ENCODE measurements at places on chromosomes 11 and 22. TPM values are rescaled to one million over a fixed set of nuclear protein-coding genes. Genes with fewer than 3 reads are reported as not detected.

DNA sequence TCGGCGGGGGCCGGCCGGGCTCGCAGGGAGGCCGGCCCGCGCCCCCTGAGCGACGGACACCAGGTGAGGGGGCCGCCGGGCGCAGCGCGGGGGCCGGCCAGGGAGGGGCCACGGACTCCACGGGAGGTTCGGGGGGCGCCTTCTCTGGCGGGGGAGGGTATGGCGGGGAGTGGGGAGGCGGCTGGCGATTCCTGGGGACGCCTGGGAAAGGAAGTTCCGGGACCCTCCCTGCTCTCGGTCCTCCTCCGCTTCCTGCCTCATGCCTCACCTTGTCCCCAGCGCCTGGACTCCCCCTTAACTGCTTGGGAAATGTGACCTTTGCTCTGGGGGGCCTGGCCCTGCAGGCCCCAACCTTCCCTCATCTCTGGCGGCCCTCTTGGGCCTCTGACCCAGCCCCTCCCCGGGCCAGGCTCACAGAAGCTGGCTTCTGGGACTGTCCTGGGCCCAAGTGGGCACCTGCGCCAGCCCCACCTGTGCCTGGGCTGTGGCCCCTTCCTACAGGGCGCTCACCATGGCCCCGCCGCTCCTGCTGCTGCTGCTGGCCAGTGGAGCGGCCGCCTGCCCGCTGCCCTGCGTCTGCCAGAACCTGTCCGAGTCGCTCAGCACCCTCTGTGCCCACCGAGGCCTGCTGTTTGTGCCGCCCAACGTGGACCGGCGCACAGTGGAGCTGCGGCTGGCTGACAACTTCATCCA lies 516 bp downstream of the LRFN4 start:
- H3K27me3 ChIP-seq = no peaks in the 10 kb centered on the region
- peak overlapping the region; percentile 15 for H3K27ac ChIP-seq
- peak; percentile 82 for DNase-seq
- H3K4me1 ChIP-seq = peaks cover 13% of the 10 kb centered on the region
- H3K4me3 ChIP-seq = peak overlapping the region; percentile 81

- H3K27ac ChIP-seq = no peak overlapping the region
- no peak for DNase-seq
- H3K4me1 ChIP-seq = peaks cover 12% of the 10 kb centered on the region
- H3K36me3 ChIP-seq = peaks cover 18% of the 10 kb centered on the region
These were observed 3.6 kb upstream of the MAPK8IP1 start for GRCh38 chr11:45881708-45882368.

DNA sequence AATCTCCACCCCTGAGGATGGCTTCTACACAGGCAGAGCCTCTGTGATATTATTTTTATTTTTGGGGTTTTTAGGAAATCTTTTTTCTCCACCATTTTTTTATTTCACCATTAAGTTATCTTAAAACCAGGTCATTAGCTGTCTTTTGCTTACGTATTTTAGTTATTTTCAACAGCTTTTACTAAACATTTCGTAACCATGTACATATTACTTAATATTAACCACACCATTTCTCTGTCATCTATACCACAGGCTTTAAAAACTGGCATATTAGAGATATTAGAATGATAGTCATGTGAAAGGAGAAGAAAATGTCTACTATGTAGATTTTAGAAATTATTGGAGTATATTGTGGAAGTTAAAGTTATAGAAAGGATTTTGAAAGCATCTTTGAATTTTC lies 37.4 kb downstream of the YAP1 start:
- no peaks in the 10 kb centered on the region for H3K27me3 ChIP-seq
- H3K27ac ChIP-seq = no peak overlapping the region
- no peak for DNase-seq
- H3K4me3 ChIP-seq = no peak overlapping the region

DNA sequence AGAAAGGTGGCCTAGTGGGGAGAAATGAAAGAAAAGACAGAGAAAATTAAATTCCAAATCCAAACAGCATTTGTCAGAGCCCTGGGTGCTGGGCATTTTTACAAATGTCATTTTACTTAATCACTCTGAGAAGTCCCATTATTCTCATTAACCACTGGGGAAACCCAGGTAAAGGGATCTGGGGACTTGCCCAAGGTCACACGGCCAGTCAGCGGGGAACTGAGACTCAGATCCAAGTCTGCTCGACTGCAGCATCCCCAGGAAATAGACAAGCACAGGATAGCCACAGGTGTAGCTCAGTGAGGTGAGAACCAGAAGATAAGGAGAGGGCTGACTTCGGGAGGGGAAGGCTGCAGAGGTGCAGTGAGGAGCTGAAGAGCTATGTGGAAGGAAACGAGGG lies 7.9 kb downstream of the NRXN2 start:
- peaks cover 15% of the 10 kb centered on the region for H3K4me1 ChIP-seq
- no peak for DNase-seq
- H3K27me3 ChIP-seq = peaks cover 24% of the 10 kb centered on the region
- no peaks in the 10 kb centered on the region for H3K36me3 ChIP-seq

DNA sequence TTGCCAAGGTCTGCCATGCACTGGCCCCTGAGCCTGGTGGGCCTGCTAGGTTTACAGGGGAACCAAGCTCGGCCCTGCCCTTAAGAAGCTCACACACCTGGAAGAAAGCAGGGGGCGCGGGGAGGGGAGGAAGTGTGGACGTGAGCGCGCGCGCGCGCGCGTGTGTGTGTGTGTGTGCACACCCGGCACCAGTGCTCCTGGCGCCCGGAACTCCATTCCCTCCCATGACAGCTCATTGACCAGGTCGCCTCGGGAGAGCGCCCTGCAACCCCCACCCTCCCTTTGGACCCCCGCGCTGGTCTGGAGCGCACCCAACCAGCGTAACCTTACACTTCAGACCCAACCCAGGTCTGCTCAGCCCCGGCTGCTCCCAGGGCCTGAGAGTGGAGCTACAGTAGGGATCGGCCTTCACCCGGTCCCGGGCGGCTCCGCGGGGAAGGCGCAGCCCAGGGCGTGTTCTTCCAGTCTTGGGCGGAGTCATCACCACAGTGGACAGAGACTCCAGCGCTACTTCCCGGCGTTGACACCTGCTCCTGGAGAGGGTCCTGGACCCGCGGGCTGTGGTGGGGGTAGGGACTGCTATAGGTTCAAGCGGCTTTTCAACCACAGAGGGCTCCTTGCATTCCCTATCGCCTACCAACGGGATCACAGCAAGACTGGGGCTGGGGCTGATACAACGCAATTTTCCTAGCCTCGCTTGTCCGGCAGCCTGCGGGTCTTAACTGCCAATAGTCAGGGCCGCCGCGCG lies 1.5 kb downstream of the GALNT18 start:
- no peaks in the 10 kb centered on the region for H3K27me3 ChIP-seq
- peak; percentile 64 for DNase-seq
- H3K4me3 ChIP-seq = peak overlapping the region; percentile 65
- H3K36me3 ChIP-seq = no peaks in the 10 kb centered on the region
- H3K27ac ChIP-seq = peak overlapping the region; percentile 89
- H3K4me1 ChIP-seq = peaks cover 18% of the 10 kb centered on the region

- DNase-seq = no peak
- no peaks in the 10 kb centered on the region for H3K36me3 ChIP-seq
- H3K27me3 ChIP-seq = no peaks in the 10 kb centered on the region
- no peaks in the 10 kb centered on the region for H3K4me1 ChIP-seq
- no peak overlapping the region for H3K27ac ChIP-seq
These were observed 32.9 kb downstream of the MUC2 start for GRCh38 chr11:1107316-1108245.

DNA sequence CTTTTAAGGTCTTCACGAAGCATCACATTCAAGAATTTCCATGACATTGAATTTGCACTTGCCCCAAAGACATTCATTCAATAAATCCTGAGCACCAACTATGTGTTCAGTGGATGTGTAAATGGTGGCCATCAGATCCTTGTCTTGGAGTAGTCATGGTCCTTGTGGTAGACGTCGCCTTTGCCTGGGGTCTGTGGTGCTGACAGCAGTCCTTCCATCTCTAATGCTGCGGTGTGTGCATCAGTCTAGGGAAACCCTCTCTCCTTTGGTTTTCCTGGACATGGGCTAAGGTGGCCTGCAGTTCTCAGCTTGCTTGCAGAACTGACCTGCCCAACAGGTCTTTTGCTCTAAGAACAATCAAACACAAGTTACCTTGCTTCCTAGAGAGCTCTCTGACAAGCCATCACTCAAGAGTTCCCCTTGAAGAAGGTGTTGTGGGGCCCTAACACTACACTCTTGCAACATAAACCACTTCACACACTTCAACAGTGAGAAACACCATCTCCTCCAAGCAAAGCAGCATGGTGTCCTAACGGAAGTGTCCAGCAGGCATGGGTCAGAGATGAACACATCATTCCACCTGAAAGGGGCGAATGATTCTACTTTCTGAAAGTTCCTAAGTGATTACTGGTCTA lies 72.1 kb downstream of the BUD13 start:
- H3K27ac ChIP-seq = no peak overlapping the region
- no peaks in the 10 kb centered on the region for H3K36me3 ChIP-seq
- DNase-seq = no peak

GRCh38 chr22:41833369-41834004 lies 582 bp downstream of the SREBF2 start:
- no peaks in the 10 kb centered on the region for H3K27me3 ChIP-seq
- H3K4me1 ChIP-seq = peaks cover 12% of the 10 kb centered on the region
- peak overlapping the region; percentile 96 for H3K27ac ChIP-seq
- peaks cover 12% of the 10 kb centered on the region for H3K36me3 ChIP-seq
- H3K4me3 ChIP-seq = peak overlapping the region; percentile 98

GRCh38 chr11:70087446-70088167 lies 9.5 kb downstream of the ANO1 start:
- peaks cover 3% of the 10 kb centered on the region for H3K4me1 ChIP-seq
- H3K27ac ChIP-seq = no peak overlapping the region
- DNase-seq = no peak
- no peaks in the 10 kb centered on the region for H3K27me3 ChIP-seq
- no peak overlapping the region for H3K4me3 ChIP-seq

Gene UBQLN3
- total RNA-seq = 2.0 TPM

DNA sequence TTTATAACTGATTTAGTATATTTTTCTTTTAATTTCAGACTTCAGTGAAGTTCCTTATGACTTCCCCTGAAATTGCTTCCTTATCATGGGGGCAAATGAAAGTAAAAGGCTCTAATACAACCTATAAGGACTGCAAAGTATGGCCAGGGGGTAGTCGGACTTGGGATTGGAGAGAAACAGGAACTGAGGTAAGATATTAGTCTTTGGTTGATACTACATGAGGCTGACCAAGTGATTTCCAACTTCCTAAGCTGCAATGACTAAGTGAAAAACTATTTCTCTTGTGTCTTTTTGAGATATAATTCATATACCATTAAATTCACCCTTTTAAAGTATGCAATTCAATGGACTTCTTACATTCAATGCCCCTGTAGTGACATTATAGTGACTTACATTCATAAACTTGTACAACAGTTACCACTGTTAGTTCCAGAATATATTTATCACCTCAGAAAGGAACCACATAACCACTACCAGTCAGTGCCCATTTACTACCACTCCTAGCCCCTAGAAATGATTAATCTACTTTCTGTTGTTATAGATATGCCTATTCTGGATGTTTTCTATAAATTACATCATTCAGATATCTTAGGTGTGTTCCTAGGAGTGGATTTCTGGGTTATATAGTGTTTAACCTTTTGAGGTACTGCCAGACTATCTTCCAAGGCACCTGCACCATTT lies 21.6 kb downstream of the AAMDC start:
- no peak overlapping the region for H3K27ac ChIP-seq
- H3K4me3 ChIP-seq = no peak overlapping the region
- no peak for DNase-seq
- no peaks in the 10 kb centered on the region for H3K4me1 ChIP-seq
- H3K36me3 ChIP-seq = peaks cover 55% of the 10 kb centered on the region

Gene MFRP
- total RNA-seq = not detected

DNA sequence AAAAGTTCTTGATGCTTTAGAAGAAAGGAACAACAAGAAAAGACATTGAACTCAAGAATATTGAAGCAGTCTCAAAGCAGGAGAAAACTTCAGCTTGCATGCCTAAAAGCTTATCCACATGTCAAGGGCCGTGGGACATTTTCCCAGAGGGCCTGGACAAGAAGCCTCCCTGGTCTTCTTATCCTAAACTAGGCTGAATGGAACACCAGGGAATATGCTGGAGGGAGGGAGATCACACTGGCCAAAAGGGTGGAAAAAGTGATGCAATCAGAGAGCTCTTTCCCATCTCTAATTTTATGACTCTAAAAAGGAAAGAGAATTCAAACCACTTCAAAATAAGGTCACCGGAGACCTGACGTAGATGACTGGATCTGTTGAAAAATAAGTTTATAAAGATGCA lies 107.2 kb downstream of the MPPED2 start:
- no peaks in the 10 kb centered on the region for H3K36me3 ChIP-seq
- no peak overlapping the region for H3K4me3 ChIP-seq
- DNase-seq = no peak
- H3K27me3 ChIP-seq = no peaks in the 10 kb centered on the region

Gene SYCE3
- 3.4 TPM for total RNA-seq

DNA sequence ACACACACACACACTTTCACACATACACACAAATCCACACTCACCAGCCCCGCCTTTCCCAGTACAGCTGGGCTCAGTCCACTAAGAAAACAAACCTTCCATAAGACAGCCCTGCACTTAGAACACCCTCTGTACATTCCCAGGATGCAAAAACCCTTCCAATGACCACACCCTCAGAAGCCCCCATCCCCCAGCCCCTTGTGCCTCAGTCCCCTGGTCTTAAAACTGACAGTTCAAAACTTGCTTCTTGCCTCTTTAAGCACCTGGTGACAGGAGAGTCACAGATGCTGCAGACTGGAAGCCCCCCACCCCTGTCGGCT lies 23.0 kb downstream of the APLNR start:
- H3K27ac ChIP-seq = no peak overlapping the region
- no peak overlapping the region for H3K4me3 ChIP-seq
- H3K4me1 ChIP-seq = peaks cover 12% of the 10 kb centered on the region
- H3K36me3 ChIP-seq = no peaks in the 10 kb centered on the region
- no peaks in the 10 kb centered on the region for H3K27me3 ChIP-seq

- no peaks in the 10 kb centered on the region for H3K4me1 ChIP-seq
- no peak for DNase-seq
- H3K36me3 ChIP-seq = no peaks in the 10 kb centered on the region
- H3K27ac ChIP-seq = no peak overlapping the region
- no peak overlapping the region for H3K4me3 ChIP-seq
These were observed 192.5 kb downstream of the FAT3 start for GRCh38 chr11:92416971-92417725.

Gene BCO2
- 8.4 TPM for total RNA-seq

GRCh38 chr11:122717264-122717867 lies 61.8 kb downstream of the UBASH3B start:
- no peaks in the 10 kb centered on the region for H3K36me3 ChIP-seq
- peak overlapping the region; percentile 57 for H3K27ac ChIP-seq
- peaks cover 7% of the 10 kb centered on the region for H3K4me1 ChIP-seq
- no peak overlapping the region for H3K4me3 ChIP-seq
- H3K27me3 ChIP-seq = no peaks in the 10 kb centered on the region

Gene POU2AF3
- total RNA-seq = 3.9 TPM
